Erythroblast (primary cell): ENCODE measurements at places on chromosomes 16 and 17.

DNA sequence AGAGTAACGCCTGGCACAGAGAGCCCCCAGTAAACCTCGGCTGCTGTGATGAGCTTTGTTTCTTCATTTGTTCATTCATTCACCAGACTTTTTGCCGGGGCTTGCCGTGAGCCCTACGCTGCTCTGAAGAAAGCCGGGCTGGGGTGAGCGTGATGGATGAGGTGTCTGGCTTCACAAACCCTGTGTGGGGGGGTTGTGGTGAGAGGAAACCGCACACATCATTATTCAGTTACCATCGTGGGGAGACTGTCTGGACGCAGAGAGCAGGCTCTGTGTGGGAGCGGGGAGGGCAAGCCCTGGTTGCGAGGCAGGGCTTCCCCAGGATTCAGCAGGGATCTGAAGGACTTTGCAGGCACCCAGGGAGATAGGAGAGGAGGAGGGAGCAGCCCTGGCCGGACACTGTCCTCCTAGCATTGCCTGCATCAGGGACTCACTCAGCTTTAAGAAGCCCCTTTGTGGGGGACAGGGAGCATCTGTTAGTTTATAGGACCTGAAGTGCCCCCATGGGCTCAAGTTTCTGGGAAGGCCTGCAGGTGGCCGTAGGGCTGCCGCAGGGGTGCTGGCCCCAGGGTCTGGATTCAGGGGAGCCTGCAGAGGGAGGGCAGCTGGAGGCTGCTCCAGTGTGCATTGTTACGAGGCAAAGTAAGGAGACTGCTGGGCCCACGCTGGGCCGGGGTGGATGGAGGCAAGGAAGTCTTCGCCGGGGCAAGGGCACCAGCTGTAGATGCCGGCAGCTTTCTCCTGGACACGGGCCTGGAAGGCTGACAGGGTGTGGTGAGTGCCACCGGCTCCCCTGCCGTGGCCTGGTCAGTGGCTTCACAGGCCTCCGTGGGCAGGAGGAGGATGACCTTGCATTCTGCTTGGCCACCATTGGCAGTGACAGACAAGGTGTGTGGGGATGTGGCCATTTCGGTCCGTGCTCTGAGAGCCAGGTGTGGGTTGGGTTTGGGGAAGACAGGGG lies 334.5 kb downstream of the SEC14L1 start:
- DNase-seq, result no peak

- DNase-seq, result no peak
Measured at GRCh38 chr17:82399041-82399441, 19.1 kb upstream of the HEXD start.

GRCh38 chr16:55147396-55147795 lies 176.6 kb upstream of the IRX6 start:
- no peak for DNase-seq

- DNase-seq, result no peak
Measured at GRCh38 chr17:45022288-45022648, 29.2 kb downstream of the DCAKD start.

GRCh38 chr16:13483121-13483520 lies 436.8 kb upstream of the ERCC4 start:
- no peak for DNase-seq

- no peak for DNase-seq
Measured at GRCh38 chr16:61149709-61150108, 886.5 kb downstream of the CDH8 start.

DNA sequence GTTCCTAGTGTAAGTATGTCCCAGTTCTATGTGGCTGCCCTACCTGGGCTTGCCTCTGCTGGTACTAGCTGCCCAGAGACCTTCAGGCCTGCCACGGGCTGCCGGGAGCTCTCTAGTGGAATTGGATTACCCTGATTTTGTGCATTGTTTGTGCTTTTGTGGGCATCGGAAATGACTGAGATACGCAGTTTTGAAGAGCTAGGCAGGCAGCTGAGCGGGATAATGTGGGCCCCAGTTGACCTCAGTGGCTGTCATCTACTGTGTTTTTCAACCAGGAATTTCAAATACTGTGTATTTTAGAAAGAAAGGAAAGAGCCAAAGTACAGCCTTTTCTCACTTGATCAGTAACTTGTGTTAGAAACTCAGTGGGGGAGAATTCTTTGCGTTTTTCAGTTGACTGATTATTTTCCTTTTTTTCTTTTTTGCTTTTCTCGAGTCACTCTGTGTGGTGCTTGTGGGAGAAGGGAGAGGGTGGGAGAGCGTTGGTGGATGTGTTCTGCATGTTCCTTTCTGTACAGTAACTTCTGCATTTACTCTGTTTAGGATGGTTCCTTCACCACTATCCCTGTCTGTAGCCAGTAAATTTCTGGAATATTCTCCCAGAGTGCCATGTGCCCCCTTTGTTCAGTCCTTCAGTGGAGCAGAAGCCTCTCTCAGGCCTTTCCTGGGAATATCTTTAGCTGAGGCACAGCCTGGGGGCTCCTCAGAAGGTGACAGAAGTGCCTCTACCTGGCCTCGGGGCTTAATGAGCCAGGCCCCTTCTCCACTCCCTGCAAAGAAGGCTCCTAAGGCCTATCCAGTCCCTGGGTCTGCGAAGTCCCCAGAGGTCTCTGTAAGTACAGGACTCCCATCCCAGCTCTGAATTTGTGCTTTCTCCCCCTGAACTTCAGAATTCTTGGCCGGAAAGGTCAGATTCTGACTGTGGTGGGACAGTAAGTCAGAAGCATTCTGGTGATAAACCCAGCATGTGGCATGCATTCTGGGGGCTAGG lies 15.0 kb upstream of the SLC12A3 start:
- no peak for DNase-seq

DNA sequence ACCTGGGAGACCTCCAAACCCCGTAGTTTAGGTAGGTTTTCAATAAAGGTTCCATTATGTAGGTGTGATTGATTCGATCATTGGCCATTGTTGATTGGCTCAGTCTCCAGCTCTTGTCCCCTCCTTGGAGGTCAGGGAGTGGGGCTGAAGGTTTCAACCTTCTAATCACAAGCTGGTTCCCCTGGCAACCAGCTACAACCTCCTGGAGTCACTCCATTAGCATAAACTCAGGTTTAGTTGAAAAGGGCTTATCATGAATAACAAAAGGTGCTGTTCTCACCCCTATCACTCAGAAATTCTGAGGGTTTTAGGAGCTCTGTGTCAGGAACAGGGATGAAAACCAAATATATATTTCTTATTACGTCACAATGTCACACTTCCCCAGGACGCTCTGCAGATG lies 28.5 kb downstream of the TMEM132E start:
- no peak for DNase-seq

DNA sequence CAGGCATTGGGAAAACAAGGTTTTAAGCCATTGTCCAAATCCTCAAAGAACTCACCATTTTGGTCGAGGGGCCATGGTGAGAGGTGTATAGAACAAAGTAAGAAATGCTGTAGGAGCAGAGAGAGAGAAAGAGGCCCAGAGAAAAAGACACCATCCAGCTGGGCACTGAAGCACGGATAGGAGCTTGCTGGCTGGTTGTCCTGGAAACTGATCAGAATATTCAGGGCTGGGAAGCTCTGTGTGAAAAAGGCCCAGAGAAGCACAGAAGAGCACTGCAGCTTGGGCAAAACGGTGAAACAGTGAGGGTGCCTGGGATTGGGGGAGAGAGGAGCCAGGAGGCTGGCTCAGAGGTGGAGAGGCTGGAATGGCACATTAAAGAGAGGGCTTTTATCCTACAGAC lies 16.5 kb downstream of the HS3ST3B1 start:
- no peak for DNase-seq

GRCh38 chr17:79861413-79862216 lies 22.4 kb upstream of the CBX4 start:
- no peak for DNase-seq

- DNase-seq, result no peak
Measured at GRCh38 chr17:39114723-39115122, 36.7 kb downstream of the PLXDC1 start.

DNA sequence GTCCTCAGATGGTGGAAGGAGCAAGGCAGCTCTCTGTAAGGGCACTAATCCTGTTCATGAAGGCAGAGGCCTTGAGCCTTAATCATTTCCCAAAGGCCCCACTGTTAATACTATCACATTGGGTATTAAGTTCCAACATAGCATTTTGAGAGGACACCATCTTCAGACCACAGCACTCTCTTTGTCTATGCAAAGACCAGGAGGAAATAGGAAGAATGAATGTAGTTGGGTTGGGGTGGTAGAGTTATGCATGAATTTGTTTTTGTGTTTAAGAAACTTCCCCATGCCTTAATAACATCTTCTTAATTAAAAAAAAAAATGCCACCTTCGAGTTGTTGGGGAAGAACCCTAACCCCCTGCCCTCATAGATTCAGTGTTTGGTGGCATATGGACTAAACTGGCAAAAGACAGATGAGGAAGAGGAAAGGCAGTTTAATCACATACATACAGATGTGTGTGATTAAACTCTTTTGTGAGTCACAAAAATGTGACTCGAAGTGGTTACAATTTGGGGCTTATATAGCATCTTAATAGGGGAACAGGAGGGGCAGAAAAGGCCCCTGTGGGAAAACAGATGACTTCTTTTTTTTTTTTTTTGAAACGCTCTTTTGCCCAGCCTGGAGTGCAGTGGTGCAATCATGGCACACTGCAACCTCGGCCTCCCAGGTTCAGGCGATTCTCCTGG lies 35.0 kb upstream of the SLC5A10 start:
- peak; percentile 19 for DNase-seq

GRCh38 chr17:40100419-40100668 lies at the start of gene NR1D1:
NR1D1 (minus strand) TSS chr17:40100589; CDS start chr17:40100094, 495 bp downstream.
- DNase-seq, result no peak

- no peak for DNase-seq
Measured at GRCh38 chr17:82718986-82719685, 2.6 kb downstream of the FN3KRP start.

- DNase-seq, result peak; percentile 61
Measured at GRCh38 chr16:72434159-72434558, 262.2 kb upstream of the PMFBP1 start.

DNA sequence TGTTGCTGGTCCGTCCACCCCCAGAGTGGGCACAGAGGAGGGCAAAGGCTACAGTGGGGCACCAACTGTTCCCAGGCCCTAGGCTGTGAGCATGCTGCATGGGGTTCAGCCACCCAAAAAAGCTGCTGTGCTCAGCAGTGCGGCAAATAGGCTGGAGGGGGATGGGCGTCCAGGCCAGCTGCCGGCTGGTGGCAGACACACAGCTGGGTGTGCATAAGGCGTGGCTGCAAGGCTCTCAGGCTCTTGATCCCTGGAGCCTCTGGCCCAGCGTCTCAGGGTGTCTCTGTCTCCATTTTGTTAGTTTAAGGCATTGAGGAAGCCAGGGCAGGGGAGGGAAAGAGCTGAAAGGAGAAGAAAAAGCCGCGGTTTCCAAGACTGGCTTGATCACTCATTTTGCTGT lies 8.8 kb downstream of the RPL19 start:
- DNase-seq, result no peak

DNA sequence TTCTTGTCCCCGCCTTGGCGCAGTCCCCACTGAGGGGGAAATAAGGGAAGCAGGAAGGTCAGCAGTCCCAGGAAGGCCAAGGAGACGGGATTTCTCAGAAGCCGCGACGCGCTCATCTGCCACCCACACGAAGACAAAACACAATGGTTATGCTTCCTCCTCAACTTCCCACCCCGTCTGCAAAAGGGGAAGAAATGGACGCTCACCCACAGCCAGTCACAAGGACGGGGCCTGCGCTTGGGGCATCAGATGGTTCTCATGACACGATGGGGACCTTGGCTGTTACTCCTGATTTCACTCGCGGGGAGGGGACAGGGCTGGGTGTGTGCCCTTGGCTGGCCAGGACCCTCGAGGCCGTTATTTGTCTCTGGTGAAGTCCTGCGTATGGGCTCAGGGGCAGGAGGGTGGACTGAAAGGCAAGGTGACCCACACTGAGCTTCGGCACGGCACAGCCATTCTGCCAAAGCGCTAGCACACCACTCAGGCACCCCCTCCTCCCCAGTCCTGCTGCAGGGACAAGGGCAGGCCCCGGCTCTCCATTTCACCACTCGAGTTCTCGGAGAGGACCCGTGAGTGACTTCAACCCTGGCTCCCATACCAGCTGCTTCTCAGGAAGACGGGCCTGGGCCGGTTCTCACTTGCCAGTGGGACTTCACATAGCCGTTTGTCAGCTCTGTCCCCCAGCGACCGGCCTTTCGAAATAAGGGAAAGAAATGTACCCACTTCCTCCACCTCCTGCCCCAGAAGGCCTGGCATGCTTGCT lies 84.5 kb downstream of the ABR start:
- DNase-seq, result no peak

GRCh38 chr17:49496183-49496866 lies 1.2 kb downstream of the NGFR start:
- DNase-seq, result peak; percentile 69

DNA sequence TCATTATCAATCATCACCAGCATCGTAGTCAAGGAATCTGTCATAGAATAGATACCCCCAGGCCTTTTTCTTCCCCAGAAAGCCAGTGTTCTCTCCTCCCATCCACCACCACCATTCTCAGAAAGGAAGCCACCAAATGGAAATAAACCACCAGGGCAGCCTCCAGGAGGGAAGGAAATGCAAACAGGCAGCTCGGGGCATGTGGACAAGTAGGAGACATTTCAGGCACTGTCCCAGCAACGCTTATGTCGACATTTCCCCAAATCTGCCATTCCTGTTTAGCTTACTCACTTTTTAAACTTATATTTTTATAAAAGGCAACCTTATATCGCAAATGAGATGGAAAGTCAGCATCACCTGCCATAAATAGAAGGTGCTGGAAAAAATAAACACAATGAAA lies 15.8 kb downstream of the EMP2 start:
- no peak for DNase-seq

- no peak for DNase-seq
Measured at GRCh38 chr16:68005786-68006286, 6.6 kb upstream of the DPEP2 start.

GRCh38 chr17:1972487-1973160 lies 52.5 kb downstream of the RTN4RL1 start:
- no peak for DNase-seq

DNA sequence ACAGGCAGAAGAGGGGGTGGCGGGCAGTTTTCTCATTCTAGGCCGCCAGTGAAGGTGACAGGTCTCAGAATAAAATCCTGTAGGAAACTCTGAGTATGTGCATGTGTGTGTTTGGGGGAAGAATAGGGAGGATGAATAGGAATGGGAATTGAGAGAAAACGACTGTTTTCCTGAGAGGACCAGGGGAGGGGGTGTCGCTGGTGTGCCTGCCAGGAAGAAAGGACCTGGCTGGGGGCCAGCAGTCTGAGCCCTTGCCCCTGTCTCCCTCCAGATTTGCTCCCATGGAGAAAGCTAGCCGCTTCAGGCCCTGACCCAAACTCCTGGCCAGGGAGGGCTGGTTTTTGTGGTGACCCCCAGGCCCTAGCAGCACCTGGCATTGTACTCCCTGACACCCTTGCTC lies 14.4 kb downstream of the C17orf50 start:
- no peak for DNase-seq

DNA sequence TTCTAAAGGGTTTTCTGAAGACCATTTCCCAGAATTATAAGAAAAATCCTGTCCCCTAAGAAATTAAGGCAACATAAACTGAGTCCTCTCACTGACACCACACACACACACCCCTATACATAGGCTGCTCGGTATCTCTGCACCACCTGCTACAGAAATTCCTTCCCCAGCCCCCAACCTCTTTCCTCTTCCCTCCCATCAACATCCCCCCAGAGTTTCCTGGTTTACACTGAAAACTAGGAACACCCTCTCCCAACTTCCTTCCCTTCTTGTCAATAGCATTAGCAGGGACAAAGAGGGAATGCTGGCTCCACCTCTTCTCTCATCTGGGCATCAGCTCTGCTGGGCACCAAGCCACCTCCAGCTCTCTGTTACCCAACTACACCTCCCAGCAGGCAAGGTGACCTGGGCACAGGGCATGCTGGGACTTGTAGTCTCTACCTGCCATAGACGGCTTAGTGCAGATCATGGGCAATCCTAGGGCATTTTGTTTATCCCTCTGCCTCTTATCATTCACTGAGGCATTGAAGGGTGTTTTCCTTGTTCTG lies 15.7 kb downstream of the CAVIN1 start:
- DNase-seq, result peak; percentile 63

GRCh38 chr17:59652119-59652518 lies 32.4 kb downstream of the CLTC start:
- DNase-seq, result no peak
